ENCODE measurements at places on chromosomes 1 and 21.

- no peak for DNase-seq
These were observed 6.9 kb downstream of the CD1B start for GRCh38 chr1:158324395-158324794.

DNA sequence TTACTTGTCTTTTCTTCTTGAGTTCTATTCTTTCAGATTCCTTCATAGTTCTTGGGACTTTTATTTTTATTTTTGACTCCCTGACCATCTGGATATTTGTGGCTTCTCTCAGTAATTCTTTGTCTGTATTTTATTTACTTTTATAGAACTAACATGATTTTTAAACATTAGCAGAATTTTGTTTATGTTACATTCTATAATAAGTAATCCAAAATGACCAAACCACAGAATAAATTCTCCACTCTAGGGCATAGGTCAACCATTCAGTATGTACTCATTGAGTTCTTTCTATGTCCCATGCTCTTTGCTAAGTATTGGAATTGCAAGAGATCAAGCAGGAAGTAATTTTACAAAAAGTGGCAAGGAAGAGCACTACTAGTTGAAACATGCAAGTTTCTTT lies 969.0 kb downstream of the TTLL7 start:
- DNase-seq: no peak

DNA sequence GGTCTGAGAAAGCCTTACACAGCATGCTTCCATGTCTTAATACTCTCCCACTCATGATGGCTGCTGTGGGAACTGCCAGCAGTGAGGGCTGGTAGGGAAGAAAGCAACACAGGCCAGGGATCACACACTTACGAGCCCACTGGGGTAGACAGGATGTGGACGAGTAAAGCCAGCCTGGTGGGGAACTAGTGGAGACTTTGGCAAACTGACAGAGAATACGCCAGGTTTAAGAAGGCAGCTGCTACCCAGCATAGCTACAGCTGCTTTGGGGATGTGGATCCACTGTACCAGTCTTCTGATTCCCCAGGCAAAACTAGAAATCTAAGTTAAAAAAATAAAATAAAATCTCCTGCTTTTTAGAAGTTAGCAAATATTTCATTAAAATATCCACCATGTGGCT lies 664.0 kb downstream of the SMYD3 start:
- no peak for DNase-seq

- no peak for DNase-seq
These were observed 296.6 kb downstream of the OMA1 start for GRCh38 chr1:58249737-58250586.

- no peak for DNase-seq
These were observed 51.2 kb downstream of the WLS start for GRCh38 chr1:68181165-68181556.

DNA sequence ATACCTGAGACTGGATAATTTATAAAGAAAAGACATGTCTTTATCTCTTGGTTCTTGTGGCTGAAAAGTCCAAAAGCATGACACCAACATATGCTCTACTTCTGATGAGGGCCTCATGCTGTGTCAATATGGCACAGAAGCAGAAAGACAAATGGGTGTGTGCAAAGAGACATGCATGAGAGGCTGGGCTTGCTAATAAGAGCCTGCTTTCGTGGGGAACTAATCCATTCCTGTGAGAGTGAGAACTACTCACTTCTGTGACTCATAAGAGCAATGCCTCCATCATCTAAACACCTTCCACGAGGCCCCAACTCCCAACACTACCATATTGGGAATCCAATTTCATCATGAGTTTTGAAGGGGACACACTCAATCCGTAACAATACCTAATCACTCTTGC lies 340.0 kb upstream of the DUSP10 start:
- DNase-seq: no peak

- DNase-seq: no peak
These were observed 16.1 kb downstream of the AKR1A1 start for GRCh38 chr1:45566722-45567121.

GRCh38 chr1:178613271-178613945 lies 100.5 kb downstream of the TEX35 start:
- DNase-seq: no peak

GRCh38 chr1:46370214-46370633 lies 23.9 kb upstream of the FAAH start:
- no peak for DNase-seq

DNA sequence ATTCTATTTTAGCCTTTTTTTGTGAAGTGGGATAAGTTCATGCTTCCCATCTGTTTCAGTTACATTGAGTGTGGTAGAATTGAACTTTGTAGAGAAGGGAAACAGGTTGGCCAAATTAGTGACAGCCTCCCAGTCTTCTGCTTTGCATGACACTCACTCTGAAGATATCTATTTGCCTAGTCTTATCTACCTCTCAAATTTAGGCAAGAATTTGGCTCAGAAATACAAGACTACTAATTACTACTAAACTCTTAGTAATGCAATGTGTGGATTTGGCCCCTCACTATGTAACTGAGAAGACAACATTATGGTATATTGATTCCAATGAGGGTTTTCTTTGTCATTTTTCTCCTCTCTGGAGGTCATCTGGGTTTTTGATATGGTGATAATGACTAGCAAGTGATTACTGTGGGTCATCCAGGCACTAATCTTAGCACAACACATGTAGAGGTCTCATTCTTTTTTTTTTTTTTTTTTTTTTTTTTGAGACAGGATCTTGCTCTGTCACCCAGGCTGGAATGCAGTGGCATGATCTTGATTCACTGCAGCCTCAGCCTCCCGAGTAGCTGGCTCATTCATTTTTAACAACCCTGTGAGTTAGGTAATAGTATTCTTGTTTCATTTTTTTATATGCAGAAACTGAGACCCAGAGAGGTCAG lies 6.3 kb downstream of the FAM20B start:
- no peak for DNase-seq

GRCh38 chr1:39827201-39827600 lies 38.5 kb upstream of the BMP8B start:
- no peak for DNase-seq

- no peak for DNase-seq
These were observed 638.7 kb upstream of the RGS18 start for GRCh38 chr1:191519519-191519918.

- DNase-seq: peak; percentile 75
These were observed 108.0 kb downstream of the NRIP1 start for GRCh38 chr21:14956807-14957206.

GRCh38 chr1:110874324-110875215 lies 1.6 kb downstream of the CD53 start:
- no peak for DNase-seq

DNA sequence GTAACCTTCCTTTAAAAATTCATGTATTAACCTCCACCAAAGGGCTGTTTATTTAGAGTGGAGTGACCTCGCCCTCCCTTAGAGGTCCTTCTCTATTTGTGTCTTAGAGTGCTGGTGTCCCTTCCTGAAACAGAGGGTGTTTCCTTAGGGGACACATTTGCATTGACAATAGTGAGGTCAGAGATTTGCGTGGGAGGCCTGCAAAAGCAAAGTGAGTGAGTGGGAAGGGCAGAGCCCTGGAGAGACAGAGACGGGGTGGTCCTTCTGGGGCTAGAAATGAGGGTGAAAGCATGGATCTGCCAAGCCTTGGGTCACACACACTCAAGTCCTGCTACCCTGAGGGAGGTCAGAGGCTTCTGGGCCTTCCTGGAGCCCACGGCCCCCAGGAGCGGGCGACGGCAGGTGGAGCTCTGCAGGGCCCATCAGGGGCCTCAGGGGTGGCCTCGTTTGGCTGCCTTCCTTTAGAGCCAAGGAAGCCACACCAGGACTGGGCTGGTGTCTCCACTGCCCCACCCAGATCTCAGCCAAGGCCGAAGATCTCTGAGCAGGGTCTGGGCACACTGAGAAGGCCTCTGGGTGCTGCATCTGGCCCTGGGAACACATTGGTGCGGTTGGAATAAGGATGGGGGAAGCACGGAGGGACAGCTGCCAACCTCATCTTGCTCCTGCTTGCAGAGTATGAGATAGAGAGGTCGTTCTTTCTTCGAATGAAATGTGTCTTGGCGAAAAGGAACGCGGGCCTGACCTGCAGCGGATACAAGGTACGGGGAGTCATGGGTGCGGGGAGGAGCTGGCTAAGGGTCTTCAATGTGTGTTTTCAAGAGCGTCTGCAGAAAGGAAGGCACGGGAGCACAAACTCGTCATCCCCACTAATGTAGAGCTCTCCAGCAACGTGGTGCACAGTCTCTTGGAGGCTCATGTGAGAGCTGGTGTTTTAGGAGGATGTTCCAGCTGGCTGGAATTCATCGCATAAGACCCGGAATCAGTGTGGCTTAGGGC lies 23.8 kb downstream of the SIM2 start:
- no peak for DNase-seq

GRCh38 chr1:1847890-1848289 lies 43.0 kb downstream of the GNB1 start:
- no peak for DNase-seq

- no peak for DNase-seq
These were observed 19.5 kb upstream of the PSMB2 start for GRCh38 chr1:35660581-35661473.

- no peak for DNase-seq
These were observed 28.9 kb upstream of the CLSTN1 start for GRCh38 chr1:9852410-9853248.

DNA sequence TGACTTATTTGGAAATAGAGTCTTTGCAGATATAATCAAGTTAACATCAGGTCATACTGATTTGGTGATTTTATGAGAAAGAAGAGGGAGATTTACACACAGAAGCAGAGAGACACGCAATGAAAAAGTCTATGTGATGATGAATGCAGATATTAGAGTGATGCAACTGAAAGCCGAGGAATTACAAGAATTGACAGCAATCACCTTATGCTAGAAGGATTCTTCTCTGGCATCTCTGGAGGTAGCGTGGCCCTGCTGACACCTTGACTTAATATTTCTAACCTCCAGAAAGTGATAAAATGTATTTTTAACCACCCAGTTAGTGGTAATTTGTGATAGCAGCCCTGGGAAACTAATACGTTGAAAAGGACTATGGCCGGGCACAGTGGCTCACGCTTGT lies 14.2 kb upstream of the CFH start:
- DNase-seq: no peak

DNA sequence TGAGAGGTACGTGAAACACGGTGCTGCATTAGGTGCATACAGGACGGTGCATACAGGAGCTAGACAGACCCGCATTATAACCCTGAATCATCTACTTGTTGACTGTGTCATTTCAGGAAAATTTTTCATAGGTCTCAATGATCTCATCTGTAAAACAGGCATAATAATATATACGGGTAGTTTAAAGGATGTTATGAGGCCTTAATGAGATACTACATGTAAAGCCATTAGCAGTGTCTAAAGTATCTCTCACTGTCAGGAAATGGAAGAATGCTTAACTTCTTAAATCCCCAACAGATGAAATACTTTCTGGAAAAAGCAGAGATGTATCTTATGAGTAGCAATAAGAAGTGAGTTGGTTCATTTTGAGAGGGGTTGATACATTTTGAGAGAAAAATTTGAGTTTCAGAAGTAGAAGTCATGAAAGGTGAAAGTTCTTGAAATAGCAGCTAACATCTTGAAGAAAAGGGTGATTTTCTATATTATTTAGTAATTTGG lies 669.6 kb downstream of the PTPRC start:
- no peak for DNase-seq

GRCh38 chr1:4425892-4426291 lies 228.5 kb upstream of the AJAP1 start:
- DNase-seq: no peak

- DNase-seq: no peak
These were observed 101.5 kb upstream of the GADD45A start for GRCh38 chr1:67583462-67583950.

DNA sequence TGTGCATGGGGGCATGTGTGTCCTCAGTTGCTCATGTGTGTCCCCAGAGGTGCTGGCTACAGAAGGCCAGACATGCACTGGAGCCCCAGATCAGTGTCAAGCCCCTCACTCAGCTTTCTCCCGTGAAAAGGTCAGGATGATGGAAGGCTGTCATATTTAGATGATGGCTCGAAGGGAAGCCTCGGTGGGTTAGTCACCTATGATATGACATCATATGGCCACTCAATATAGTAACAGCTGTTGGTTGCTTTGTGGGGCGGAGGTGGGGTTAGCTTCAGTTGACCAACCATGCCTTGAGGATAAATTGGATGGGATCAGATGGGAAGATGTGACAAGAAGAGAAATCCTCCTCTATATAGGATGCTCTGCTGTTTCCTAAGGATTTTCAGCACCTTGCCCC lies 43.5 kb upstream of the ATF3 start:
- no peak for DNase-seq

DNA sequence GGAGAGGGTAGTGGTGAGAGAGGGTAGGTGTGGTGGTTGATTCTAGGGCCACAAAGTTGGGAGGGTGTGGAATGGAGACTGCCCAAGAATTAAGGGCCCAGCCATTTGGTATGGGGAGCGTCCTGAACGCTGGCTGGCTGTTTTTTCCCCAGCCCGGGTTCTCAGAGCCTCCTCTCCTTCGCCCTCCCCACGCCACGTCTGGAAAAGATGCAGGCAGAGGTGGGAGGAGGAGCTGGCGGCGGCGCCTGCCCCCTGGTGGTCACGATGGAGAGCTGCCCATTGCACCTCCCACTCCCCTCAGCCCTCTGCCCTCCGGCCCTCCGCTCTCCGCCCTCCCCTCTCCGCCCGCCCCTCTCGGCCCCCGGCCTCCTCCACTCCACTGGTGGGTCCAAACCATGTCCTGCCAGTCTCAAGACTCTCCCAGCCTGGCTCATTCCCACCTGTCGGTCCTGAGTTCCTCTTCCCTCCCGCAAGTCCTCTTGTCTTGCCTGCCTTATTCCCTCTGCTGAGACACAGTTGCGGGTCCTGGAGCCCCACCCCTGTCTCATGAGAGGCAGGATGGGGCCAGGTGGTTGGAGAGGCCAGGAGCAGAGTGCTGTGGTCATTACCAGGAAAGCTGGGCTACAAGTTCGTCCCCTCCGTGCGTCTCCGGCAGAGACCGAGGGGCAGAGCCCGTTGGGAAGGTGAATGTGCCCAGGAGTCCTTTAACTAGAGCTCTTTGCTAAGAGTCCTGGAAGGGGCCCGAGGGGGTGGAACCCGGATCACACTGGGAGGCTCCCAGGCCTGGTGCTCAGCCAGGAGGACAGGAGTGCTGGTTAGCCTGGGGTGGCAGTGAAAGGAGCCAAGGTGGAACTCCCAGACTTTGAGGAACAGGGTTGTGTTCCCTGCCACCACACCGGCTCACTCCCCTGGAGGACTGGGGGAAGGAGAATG lies 22.6 kb downstream of the ETNK2 start:
- DNase-seq: no peak

- DNase-seq: no peak
These were observed 56.6 kb downstream of the TMEM53 start for GRCh38 chr1:44617703-44618029.

- no peak for DNase-seq
These were observed 231.2 kb upstream of the LYPLAL1 start for GRCh38 chr1:218942431-218942830.

DNA sequence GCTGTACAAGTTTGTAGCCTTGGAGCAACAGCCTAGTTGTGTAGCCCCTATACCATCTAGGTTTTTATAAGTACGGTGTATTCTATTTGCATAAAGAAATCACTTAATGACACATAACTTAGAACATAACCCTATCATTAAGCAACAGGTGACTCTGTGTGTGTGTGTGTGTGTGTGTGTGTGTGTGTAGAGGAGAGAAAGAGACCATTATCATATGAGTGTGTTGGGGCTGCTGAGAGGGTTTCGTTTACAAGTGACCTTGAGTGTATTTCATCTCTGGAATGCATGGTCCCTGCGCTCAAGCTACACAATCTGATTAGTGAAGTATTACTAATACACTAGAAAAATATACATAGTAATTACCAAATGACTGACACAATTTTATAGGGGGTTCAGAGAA lies 115.1 kb downstream of the RABGAP1L start:
- DNase-seq: no peak

Measured in AG04449 (cell line).